NK-92 treated with Interleukin-12 subunit alpha and Interleukin-12 subunit beta, amount 100 ng/mL, for 24 hours (cell line): ENCODE measurements at places on chromosomes 11 and 22.

DNA sequence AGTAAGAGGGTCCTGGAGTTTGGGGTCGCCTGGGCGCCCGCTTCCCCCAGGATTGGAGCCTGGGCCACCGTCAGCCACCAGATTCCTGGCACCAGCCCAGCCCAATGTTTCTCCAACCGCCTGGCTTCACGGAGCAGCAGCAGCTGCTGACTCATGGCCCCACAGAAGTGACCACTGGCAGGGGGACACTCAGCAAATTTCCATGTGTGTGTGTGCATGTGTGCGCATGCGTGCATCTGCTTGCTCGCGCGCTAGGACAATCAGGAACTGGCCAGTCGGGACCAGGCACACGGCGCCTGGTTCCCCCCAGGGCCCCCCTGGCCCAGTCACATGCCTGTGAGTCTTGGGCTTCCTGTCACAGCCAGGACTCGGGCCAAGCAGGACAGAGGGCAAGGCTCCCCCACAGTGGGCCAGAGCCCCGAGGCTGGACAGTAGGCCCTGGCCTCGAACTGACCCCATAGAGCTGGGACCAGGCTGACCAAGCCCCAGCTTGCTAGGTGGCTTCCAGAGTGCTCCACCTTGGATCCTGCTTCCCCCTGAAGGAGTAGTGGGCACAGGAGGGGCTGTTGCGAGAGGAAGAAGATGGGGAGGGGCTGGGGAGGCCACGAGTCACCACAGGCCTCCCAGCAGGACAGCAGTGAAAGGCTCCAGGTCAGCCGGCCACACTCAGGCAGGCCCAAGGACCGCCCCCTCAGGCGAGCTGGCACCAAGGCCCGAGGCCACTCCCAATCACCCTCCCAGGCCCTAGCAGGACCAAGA is 3.2 kb downstream of the CTSD start:
- DNase-seq: no peak

DNA sequence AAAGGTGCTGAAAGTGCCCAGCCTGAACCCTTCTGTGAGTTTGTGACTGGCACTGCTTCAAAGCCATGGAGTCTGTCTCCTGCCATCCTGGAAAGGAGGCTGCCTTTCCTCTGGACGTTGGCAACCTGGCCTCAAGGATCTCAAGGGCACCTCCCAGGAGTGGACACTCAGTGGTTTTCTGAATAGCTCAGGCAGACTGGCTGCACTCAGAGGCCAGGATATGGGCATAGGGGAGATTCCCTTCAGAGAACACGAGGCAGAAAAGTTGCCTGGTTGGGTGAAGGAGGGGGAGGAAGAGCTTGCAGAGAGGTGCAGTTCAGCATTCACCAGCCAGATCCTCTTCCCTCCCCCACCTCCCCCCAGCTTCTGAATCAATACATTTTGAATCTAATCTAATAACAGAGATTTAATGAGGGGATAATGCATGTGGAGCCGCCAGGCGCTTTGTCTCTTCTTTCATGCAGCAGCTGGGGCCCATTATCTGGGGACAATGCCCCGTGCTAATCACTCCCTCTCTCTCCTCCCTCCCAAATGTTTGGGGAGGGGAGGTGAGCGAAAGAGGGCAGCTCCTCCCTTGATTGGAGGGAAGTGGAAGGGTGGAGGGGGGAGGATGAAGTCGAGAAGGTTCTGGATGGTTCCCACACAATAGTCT is 17.7 kb downstream of the HTR3A start:
- DNase-seq: no peak

GRCh38 chr22:28815729-28816128 is 15.4 kb upstream of the XBP1 start:
- DNase-seq: no peak

- DNase-seq: no peak
Measured at GRCh38 chr11:125170001-125170509, 5.5 kb downstream of the PKNOX2 start.

DNA sequence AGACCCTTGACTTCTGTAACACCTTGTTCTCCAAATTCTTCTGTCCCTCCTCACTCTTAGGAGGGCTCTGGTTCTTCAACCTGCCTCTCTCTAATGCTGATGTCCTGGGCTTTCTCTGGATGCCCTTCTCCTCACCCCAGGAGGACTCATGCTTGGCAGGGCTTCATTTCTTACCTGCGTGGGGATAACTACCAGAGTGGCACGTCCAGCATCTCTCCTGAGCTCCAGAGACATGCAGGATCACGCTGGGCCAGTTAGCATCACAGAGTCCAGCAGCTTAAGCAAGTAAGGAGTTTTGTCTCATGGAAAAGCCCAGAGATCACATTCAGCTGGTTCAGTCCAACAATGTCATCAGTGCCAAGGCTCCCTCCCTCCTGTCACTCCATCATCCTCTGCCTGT is 36.4 kb downstream of the RTL6 start:
- no peak for DNase-seq
